CD4-positive, alpha-beta T cell treated with Interleukin-1 beta for 1 hour (primary cell): ENCODE measurements at places on chromosomes 3 and 15.

- DNase-seq, result no peak
These were observed 10.3 kb downstream of the CHCHD6 start for GRCh38 chr3:126714276-126714900.

GRCh38 chr15:98609144-98609852 lies 39.0 kb upstream of the IGF1R start:
- no peak for DNase-seq

GRCh38 chr3:33035596-33035995 lies 61.4 kb downstream of the GLB1 start:
- DNase-seq, result no peak

DNA sequence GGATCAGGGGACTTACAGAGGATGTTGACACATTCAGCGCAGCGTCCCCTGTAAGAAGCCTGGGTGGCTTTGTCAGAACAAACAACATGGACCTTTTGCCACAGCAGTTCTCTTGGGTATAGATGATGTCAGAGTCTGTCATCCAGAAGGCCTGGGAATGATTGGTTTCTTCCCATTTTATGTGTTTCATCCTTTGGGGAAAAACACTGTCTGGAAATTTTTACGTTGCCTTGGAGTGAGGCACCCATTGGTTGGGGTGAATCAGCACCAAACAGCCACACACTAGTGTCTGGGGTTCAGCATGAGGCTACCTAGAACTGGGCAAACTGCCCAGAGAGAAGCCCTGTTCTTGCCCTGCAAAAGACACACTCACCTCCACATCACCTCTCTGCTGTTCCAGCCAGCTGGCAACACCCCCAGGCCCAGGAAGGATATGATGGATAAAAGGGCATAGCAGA lies 123.0 kb downstream of the FAM43A start:
- DNase-seq, result no peak

DNA sequence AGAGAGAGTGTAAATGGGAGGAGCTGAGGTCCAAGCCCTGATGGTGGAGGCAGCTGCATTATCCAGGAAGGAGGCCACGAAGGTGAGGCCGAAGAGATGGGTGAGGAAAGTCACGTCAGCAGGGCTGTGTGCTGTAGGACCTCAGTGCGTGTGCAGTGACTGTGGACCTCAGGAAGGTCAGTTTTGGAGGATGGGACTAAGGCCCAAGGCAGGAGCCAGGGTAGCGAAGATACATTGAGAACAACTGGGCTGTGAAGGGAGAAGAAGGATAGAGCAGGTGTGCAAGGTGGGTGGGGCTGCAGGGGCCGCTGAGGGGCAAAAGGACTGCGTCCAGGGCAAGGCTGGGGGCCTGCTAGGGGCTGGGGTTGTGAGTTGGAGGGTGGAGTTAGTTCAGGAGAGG lies 4.9 kb downstream of the KLHL40 start:
- DNase-seq, result no peak

GRCh38 chr3:136728918-136729317 lies 23.3 kb downstream of the STAG1 start:
- DNase-seq, result no peak

DNA sequence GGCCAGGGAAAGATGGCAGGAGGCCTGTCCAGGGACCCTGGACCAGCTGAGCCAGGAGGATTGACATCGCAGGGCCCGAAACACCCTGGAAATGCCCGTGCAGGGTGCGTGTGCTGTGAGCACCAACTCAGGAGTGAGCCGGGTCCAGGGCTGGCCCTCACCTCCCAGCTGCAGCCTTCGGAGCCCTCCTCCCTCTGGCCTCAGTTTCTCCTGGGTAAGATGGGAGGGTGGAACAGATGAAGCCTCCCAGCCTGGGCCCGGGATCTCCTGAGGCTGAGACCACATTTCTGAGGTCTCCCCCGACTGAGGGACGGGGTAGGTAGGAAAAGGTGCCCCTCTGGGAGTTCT lies 5.3 kb upstream of the CALML4 start:
- no peak for DNase-seq

DNA sequence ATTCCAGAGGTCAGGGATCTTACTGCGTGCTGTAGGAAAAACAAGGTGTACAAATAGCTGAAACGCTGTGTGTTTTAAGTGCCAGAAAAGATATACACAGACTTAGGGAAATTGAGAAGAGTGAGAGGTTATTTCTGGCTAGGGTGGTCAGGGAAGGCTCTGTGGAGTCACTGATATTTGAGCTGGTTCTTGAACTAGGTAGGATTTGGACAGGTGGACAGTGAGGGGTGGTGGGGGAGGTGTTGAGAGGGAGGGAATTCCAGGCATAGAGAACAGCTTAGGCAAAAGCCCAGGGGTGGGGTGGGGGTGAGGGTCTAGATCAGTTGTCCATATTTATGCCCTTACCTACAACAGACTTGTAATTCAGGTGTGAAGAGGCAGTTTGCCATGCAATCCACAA lies 7.0 kb downstream of the SEMA6D start:
- no peak for DNase-seq

- DNase-seq, result no peak
These were observed 561.4 kb downstream of the PYDC2 start for GRCh38 chr3:192022412-192022811.

- DNase-seq, result no peak
These were observed 769.8 kb upstream of the NECTIN3 start for GRCh38 chr3:110301781-110302180.

DNA sequence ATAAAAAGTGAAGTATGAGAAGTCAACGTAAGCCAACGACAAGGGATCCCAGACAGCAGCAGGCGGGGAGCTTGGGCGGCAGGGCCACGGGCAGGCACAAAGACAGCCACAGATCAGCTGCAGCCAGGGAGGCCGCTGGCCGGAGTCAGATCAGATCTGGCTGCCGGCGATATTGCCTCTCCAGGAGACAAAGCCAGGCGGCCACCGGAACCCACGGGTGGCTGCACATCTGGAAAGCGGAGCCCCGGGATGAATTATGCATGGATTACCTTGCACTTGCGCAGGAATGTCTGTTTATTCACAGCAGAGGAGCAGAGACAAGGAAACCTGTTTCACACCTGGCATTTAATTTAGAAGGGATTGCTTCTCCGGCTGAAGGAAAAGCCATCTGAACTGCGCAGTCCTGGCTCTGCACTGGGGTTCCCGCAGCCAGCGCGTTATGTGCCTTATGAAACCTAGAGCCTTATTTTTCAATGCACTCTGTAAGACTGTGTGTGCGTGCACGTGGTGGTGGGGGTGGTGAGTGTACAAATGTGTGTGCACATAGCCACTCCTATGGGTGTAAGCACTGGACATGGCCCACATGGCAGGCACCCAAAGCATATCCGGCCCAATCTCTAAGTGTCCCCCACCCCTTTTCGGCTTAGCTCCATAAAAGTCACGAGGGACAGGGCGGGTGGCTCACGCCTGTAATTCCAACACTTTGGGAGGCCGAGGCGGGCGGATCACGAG lies 427.8 kb upstream of the MCTP2 start:
- no peak for DNase-seq

GRCh38 chr3:118948146-118948545 lies 86.5 kb downstream of the IGSF11 start:
- no peak for DNase-seq

DNA sequence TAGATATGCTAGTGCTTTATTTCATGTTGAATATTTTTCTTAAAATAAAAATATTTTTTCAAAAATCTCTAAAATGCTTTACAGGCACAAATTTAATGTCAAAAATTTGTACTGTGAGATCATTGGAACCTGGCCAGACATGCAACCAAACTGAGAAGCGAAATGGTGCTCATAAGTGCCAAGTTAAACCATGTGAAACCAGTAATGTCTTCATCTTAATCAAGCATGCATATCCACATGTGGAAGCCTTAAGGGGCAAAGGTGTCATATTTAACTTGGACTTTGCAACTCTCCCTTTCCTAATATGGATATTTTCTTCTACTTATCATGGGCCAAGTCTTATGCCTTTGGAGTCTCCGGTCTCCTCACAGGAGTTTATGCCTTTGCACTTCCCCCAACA lies 208.9 kb upstream of the COL8A1 start:
- no peak for DNase-seq

DNA sequence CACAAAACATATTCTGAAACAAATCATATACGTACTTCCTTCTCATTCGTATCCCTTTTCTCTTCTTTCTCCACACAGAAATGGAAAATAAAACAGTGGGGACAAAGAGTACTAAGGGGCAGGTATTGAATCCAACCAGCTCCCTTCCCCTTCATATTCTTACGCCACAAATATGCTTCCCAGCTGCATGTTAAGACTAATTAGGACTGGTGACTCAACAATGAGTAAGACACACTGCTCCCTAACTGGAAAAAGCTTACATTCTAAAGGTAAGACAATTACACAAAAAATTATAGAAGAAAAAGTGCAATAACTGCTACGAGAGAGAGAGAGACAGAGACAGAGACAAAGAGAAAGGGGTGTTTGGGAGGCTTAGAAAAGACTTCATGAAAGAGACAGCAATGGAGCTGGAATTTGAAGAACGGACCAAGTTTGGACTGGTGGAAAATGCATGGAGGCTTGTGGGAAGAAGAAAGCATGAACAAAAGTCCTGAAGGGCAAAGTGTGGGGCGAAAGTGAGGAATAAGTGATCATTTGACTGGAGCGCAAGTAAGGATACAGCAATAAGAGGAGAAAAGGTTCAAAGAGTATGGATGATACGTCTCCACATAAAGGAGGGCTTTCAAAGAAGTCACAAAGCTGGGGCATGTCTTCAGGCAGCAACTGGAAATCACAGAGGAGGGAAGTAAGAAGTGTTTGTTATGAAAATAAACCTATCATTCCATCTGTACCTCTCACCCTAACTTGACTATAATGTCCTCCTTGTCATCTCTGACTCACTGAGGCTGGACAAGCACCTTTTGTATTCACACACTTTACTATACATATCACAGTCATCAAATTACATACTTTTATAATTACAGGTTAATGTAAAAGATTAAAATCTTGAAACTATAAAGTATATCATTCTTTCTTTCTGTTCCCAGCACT lies 49.2 kb downstream of the RYK start:
- DNase-seq, result no peak

GRCh38 chr3:123110282-123110975 lies 43.6 kb downstream of the PDIA5 start:
- no peak for DNase-seq

DNA sequence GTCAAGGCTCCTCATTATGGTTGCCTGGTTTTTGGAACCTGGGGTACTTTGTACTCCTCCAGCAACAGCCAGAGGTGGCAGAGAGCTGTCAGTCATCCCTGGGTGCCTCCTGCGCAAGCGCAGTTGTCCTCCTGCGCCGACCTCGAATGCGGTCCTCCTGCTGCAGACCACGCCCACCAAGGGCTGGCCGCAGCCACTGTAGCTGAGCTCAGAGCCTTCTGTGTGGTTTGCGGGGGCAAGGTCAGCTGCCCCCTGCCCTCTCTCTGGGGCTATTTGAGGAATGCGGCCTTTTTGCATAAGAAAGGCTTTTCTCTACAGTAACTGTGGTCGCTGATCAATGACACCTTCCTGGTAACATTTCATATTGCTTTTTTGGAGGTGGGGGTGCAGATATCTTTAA lies 131.3 kb upstream of the SNRPN start:
- no peak for DNase-seq

GRCh38 chr3:44104668-44105321 lies 136.9 kb upstream of the TOPAZ1 start:
- DNase-seq, result no peak

- DNase-seq, result peak; percentile 39
These were observed 1.5 kb upstream of the TM4SF19 start for GRCh38 chr3:196339493-196340254.

DNA sequence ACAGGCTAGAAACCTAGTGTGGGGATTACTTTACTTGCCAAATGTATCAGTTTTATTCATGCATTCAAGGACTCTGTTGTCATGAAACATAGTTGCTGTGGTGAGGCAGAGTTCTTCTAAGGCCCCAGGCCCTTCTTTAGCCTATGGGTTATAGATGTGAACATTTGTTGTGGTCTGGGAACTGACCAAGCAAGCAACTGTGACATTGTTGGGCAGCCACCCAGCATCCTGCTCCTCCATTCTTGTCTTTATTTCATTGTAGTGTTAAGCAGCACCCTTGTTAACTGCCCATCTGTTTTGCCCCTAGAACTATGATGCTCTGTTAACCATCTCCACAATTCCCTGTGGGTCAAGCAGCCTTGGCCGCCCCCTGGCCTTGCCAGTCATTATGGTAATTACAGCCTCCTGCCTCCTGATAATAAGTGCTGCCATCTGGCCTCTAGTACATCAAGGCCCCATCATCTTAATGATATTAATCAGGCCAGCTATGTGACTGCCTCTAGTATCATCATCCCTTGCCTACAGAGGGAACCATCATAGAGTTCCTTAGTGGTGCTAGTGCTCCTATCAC lies 12.2 kb upstream of the IFT57 start:
- DNase-seq, result no peak

GRCh38 chr15:78209646-78210348 lies 24.6 kb downstream of the ACSBG1 start:
- no peak for DNase-seq

DNA sequence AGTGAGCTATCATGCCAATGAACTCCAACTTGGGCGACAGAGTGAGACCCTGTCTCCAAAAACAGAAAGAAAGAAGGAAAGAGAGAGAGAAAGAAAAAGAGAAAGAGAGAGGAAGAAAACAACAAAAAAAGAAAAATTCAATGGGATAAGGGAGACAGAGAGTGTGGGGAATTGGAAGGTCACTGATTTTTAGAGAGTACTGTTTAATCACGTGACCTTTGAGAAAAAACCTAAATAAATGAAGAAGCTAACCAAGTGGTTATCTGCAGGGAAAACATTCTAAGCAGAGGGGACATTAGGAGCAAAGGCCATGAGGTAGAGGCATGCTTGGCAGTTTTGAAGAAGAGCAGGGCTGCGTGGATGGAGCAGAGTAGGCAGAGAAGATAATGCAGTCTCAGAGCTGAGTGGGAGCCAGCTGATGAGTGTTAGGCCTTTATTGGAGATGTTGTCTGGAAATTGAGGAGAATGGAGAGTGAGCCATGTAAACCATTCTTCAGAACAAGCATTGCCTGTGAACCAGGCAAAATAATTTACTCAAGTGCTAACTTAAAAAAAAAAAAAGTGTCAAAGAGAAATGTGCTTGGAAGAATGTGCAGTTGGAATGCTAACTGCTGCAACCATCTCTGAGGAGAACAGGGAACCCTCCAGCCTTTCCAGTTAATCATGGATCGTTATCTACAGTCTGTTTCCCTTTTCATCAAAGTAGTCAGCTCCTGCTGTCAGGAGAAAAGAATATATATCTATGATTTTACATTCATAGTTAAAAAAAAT lies 377.3 kb upstream of the SEMA6D start:
- no peak for DNase-seq

DNA sequence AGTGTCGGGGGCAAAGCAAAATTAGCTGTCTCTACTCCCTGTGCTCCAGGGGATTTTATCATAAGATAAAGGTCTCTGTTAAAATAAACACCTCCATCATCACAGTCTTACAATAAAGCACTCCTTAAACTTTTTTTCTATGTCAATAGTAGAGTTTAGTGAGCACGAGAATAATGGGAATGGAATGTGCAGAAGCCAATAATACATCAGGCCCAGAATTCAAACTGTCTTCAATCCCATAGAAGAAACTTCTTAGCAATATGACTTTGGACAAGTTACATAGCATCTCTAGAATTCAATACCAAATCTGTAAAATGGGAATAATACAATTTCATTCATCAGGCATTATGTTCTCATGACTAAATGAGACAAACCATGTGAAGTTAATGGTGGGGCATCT lies 49.0 kb upstream of the EPHA3 start:
- DNase-seq, result no peak
